ENCODE measurements at places on chromosomes 1 and 21.

DNA sequence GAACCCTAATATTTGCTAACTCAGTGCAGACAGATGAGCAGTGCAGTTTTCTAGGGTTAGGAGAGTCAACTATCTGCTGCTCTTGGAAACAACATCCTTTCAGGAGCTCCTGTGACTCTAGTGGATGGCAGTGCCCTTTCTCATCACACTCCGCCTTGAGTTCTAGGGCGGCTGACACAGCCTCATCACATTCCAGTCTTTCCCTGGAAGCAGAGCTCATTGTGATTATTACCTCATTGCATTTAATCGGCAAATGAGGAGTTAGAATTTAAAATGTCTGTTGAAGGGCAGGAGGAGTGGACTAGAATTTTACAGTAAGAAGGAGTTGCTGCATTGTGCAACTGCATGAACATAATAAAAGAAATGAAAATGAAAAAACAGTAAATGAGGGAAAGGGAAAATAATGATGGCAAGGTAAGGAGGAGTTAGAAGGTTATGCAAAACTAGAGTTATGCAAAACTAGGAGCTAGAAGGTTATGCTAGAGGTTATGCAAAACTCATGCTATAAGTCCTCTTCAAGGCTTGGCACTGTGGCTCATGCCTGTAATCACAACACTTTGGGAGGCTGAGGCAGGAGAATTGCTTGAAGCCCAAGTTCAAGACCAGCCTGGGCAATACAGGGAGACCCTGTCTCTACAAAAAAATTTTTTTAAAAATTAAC is 6.9 kb upstream of the PTGFRN start:
- no peak for DNase-seq

GRCh38 chr1:155300024-155300423 is 1.2 kb downstream of the PKLR start:
- no peak for DNase-seq

- DNase-seq: no peak
Observed at GRCh38 chr21:38291874-38292273, 35.1 kb downstream of the KCNJ15 start.

- DNase-seq: peak; percentile 27
Observed at GRCh38 chr1:155254714-155255242, 505 bp downstream of the ENTREP3 start.

GRCh38 chr21:26788790-26789189 is 56.4 kb downstream of the ADAMTS1 start:
- DNase-seq: no peak

DNA sequence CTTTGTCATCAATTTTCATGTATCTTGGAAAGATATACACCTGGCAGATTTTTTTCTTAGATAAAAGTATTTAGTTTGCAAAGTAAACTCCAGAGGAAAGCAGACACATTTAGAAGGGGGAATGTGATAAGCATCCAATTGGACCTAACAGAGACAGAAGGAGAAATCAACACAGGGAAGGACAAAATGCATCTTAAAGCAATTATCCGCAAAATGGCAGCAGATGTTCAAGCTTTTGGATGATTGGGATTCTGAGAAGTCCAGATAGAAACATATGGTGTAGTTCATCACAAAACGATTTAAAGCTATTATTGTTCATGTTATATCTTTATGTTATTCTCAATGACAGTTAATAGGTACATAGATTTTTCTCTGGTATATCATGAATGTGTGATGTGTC is 1153.1 kb upstream of the B3GALT2 start:
- peak; percentile 73 for DNase-seq

GRCh38 chr1:66012106-66012784 is 219.6 kb downstream of the PDE4B start:
- DNase-seq: no peak

- peak; percentile 5 for DNase-seq
Observed at GRCh38 chr1:51768971-51769588, 109.4 kb downstream of the NRDC start.

DNA sequence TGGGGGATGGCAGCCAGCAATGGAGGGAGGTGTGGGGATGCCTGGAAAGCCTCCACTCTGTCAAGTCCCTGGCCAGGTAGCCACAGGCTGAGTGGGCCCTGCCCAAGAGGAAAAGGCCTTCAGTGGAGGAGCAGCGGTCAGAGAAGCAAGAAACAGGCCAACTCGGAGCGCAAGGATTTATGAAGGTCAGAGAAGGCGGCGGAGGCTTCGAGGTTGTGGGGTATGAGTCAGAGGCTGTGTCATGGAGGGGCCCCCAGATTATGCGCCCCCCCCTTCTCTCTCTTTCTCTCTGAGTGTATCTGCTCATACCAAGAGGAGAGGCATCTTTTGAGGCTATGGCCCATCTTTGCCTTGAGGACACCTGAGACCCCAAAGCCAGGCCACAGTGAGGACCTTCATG is 99.5 kb downstream of the CASZ1 start:
- DNase-seq: no peak

DNA sequence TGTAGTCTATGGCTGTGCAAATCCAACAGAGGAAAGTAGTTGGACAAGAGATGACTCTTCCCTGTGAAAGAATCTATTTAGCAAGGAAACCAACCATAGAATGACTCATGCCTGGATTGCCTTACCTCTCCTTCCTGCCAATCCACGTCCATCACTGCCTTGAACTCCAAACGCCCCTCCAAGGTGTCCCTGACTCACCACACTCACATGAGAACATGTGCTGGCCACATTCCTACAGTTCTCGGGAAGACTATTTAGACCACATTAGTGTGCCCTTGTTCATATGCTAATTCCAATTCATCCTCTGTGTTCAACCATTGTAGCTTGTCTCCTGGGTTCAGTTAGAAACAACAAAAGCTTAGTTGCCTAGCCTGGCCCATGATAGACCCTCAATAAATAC is 157.3 kb downstream of the SLC30A10 start:
- no peak for DNase-seq

DNA sequence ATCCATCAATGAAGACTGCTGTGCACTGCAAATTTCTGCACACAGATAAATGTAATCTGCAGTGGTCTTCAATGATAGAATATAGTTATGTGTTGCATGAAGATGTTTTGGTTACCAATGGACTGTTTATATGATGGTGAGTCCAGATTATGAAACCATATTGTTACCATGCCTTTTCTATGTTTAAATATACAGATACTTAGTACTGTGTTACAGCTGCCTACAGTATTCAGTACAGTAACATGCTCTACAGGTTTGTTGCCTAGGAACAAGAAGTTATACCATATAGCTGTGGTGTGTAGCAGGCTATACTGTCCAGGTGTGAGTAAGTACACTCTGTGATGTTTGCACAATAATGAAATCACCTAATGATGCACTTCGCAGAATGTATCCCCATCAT is 40.8 kb downstream of the SORT1 start:
- no peak for DNase-seq

DNA sequence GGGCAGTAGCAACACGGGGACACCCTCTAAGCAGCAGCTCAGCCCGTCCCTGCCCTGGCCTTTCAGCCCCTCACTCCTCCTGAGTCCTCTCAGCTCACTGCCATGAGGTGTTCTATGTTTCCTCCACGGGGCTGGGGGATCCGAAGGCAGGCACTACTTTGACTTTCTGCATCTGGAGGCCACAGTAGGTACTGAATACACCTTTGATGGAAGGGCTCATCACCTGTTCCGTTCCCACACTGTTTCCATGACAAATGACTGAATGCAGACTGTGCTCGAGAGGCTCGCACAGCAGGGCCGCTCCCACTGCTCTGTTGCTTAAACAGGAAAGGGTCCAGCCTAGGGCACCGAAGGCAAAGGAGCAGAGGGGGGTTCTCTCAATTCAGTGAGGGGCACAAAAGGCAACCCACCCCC is 77.6 kb upstream of the DNAH14 start:
- DNase-seq: no peak

DNA sequence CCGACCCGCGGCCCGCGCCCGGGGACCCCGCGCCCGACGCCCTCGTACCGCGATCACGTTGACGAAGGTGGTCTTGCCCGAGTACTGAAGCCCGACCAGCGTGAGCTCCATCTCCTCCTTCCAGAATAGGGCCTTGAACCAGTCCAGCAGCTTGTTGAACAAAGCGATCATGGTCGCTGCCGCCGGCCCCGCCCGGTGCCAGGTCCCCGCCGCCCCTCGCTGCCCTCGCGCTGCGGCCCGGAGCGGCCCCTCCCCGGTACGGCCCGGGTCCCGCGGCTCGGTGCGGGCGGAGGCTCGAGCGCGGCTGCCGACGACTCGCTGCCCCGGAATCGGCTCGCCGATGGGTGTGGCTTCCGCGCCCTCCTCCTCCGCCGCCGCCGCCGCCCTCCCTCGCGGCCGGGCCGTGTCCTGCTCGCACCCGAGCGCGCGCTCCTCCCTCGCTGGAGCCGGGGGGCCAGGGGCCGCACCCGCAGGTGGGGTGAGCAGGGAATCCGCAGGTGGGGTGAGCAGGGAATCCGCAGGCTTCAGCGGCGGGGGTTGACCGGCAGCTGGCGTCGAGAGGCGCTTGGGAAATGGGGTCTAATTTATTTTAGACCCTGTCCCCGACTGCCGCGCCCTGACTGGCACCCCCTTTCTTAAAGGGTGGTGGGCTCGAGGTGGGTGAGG is at the start of gene ARL8A:
ARL8A (minus strand) TSS at position 336 of the 666 bp plus-strand sequence; CDS start at position 171, 165 bp downstream.
- peak; percentile 45 for DNase-seq

- DNase-seq: no peak
Observed at GRCh38 chr1:109104364-109105151, 9.4 kb upstream of the ELAPOR1 start.

- no peak for DNase-seq
Observed at GRCh38 chr1:237244778-237245177, 202.8 kb downstream of the RYR2 start.

- DNase-seq: no peak
Observed at GRCh38 chr1:15107911-15108310, 45.6 kb upstream of the TMEM51 start.

DNA sequence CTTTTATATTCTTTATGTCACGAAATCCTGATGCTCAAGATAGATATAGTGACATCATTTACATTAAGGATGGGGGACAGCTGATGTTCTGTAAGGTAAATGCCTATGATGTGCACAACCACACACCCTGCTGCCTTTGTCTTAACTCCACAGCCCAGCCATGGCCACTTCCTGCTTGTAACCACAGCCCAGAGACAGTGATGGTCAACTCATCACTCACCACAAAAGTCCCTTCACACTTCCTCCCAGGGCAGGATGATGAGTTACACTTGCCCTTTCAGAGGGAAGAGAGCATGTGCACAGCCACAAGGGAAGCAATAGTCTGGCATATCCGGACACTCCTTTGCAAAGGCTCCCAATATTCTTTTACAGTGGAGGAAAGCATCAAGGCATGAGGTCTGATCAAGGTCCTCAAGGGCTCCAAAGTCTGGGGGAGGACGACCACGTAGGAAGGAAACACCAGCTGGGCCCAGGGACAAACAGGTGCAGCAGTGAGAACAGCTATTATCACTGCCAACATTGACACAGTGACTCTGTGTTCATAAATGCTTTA is 53.8 kb downstream of the PLPP3 start:
- no peak for DNase-seq
